MCF 10A (cell line): ENCODE measurements at places on chromosomes 16 and 17. TPM values are rescaled to one million over a fixed set of nuclear protein-coding genes. Genes with fewer than 3 reads are reported as not detected.

Gene BAIAP3
- 0.49 and 0.75 TPM in 2 replicates for total RNA-seq

Gene KATNIP
- total RNA-seq, result 21.3 and 36.5 TPM in 2 replicates

Gene KRT33A
- not detected in 2 replicates for total RNA-seq

Gene CDRT15L2
- total RNA-seq, result not detected in 2 replicates

Gene TEKT1
- total RNA-seq, result 0.27 TPM in 1 of 2 replicates, not detected in the other

Gene CCDC78
- total RNA-seq, result 4.6 and 6.0 TPM in 2 replicates

Gene KRTAP4-3
- total RNA-seq, result not detected in 2 replicates

Gene TNFRSF13B
- total RNA-seq, result not detected in 2 replicates

Gene NPIPA8
- 25.0 and 32.6 TPM in 2 replicates for total RNA-seq

Gene TMEM235
- total RNA-seq, result not detected in 2 replicates

Gene PTX4
- total RNA-seq, result not detected in 2 replicates

Gene MPO
- 0.19 TPM in 1 of 2 replicates, not detected in the other for total RNA-seq

Gene SLC47A2
- 0.32 and 0.54 TPM in 2 replicates for total RNA-seq

Gene CA5A
- not detected in 2 replicates for total RNA-seq

Gene TERB1
- total RNA-seq, result 0.26 and 0.69 TPM in 2 replicates

Gene ZG16
- total RNA-seq, result not detected in 2 replicates

Gene RANBP10
- total RNA-seq, result 17.2 and 21.7 TPM in 2 replicates

Gene NAGS
- total RNA-seq, result 0.88 and 1.6 TPM in 2 replicates

Gene TNRC6C
- total RNA-seq, result 15.7 and 16.4 TPM in 2 replicates

Gene NUDT7
- total RNA-seq, result 5.1 and 6.7 TPM in 2 replicates

Gene TPSB2
- total RNA-seq, result not detected in 2 replicates

Gene CHRNE
- not detected in 2 replicates for total RNA-seq

Gene CPHXL2
- total RNA-seq, result not detected in 2 replicates
